NCI-H69 (cell line): ENCODE measurements at places on chromosomes 12 and 14.

- peak; percentile 67 for DNase-seq
Observed at GRCh38 chr12:91370086-91370868, 187.7 kb upstream of the DCN start.

DNA sequence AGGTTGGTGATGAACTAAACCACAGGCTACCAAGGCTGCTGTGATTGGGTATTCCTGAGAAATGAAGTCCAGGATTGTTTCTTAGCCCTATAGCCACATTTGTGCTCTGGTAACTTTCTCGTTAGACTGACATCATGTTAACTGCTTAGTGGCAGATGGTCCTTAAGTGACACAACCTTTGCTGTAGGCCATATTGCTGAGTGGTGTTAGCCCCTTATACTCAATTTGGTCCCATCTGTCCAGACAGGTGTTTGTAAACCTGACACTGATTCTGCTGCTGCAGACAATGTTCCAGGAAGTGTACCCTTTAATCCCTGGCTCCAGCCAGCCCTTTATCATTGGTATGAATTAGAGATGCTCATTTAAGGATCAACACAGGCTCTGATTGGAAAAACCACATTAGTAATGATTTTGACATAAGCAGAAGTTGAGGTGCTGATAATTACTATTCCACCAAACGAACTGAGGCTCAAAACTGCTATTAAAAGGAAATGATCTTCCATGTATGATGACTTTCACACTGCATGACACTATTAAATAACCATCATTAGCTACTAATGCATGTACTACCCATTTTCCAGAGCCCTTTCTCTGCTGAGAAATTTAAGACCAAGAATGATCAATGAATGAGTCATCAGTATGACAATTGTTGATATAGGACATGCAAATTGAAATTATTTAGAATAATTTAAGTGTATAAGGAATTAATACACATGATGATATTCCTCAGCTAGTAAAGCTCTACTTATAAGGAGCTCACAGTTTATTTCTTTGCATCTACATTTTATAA is 3.6 kb upstream of the SSTR1 start:
- DNase-seq = peak; percentile 92

GRCh38 chr14:77264466-77265186 is 6.4 kb downstream of the NGB start:
- no peak for DNase-seq

- peak; percentile 42 for DNase-seq
Observed at GRCh38 chr14:54591461-54591860, 24.5 kb downstream of the SAMD4A start.

- DNase-seq = no peak
Observed at GRCh38 chr14:84323450-84323849, 1206.5 kb upstream of the FLRT2 start.

DNA sequence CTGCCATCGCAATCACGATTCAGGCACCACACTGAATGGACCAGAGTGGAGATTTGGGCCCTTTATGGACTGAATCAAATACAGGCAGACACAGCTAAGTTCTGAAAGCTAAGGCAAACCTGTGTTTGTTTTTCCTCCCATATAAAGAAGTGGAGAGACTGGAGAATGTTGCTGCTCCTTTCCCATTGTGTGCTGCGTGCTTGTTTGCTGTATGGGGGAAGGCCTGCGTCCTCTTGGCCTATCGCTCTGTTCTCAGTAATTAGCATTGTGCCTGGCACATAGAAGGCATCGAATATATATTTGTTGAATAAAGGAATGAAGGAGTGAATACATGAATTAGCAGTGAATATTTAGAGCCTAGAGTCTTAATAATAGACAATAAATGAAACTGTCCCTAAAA is 12.4 kb downstream of the ST8SIA1 start:
- DNase-seq = peak; percentile 1

GRCh38 chr14:101562659-101563351 is 1.5 kb downstream of the DIO3 start:
- peak; percentile 12 for DNase-seq

DNA sequence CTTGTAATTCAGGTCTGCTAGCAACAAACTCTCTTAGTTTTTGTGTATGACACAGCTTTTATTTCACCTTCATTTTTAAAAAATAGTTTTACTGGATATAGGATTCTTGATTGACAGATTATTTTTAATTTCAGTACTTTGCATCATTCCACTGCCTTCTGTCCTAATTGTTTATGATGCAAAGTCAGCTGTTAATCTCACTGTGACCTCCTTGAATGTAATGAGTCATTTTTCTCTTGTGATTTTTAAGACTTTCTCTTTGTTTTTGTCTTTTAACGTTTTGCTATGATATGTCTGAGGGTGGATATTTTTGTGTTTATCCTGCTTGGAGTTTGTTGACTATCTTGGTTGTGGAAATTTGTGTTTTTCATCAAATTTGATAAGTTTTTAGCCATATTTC is 126.3 kb upstream of the FBXO33 start:
- DNase-seq = no peak

DNA sequence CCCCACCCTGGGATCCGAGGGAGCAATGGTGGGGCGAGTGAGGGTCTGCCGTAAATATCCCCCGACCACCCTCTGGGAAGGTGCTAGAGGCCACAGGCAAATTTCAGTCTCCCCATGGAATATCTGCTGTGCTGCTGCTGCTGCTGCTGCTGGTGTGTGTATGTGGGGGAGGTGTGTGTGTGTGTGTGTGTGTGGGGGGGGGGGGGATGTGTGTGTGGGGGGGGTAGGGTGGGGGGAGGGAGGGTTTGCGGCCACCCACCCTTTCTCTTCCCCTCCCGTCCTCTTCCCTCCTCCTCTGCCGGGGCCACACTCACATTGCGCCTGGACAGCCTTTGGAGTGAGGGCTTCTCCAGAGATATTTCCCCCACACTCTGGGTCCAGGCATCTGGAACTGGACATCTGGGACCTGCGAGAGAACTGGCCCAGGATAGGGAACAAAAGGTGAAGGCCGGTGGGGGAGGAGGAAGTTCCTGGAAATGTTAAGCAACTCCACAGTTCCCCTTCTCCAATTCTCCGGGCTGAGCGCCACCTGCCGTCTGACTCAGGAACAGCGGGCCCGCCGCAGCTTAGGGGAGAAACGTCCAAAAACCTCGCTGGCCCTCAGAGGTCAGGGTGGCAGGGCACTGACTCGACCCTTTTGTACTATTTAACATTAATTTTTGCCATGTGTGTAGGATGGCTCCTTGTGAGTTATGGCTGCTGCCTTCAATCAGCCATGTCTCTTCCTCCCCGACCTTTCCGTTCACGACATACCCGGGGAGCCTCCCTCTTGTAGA is at the start of gene C1RL:
Gene C1RL (minus strand): TSS at position 419 of the 776 bp plus-strand sequence. CDS start 34 bp downstream, at position 385.
- DNase-seq = peak; percentile 91

DNA sequence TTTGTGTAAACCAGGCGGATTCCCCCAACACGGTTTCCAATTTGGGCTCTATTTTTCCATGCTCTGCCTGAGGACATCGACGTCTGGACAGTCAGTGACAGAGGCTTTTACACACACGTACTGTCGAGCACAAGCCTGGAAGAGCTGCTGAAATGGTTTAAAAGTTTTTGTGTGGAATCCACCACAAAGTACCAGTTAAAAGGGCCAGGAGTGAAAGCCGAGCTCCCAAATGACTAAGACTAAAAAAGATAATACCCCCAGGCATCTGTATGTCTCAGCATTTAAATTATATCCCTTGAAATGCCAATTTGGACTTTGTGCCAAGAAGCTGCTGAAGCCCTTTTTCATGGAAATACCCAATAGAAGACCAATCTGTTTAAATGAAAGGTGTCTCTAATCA is 173.2 kb downstream of the EGLN3 start:
- peak; percentile 6 for DNase-seq

DNA sequence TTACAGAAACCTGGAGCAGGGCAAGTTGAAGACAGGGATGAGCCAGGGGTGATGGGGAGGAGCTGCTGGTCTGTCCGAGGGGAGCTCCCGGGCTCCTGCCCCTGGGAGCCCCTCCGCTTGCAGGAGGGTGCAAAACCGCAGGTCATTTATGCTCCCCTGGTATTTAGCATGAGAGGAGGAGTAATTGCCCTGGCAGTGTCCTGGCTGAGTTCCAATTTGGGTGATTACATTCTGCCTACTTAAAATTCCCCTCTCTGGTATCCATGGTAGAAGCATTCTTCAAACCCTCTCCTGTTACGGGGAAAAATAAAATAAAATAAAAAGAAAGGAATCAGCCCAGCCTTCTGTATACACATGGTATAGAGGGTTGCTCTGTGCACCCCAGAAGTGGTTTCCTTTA is 61.7 kb upstream of the VRK1 start:
- peak; percentile 79 for DNase-seq

- DNase-seq = no peak
Observed at GRCh38 chr14:74953686-74954085, 1.7 kb downstream of the PGF start.

GRCh38 chr12:102848832-102849231 is 68.2 kb downstream of the PAH start:
- DNase-seq = no peak

GRCh38 chr12:59886131-59886733 is 290.4 kb downstream of the SLC16A7 start:
- no peak for DNase-seq

- DNase-seq = no peak
Observed at GRCh38 chr12:57515934-57516541, 4.3 kb downstream of the DDIT3 start.

GRCh38 chr14:104563742-104564615 is 15.6 kb upstream of the C14orf180 start:
- DNase-seq = peak; percentile 68

DNA sequence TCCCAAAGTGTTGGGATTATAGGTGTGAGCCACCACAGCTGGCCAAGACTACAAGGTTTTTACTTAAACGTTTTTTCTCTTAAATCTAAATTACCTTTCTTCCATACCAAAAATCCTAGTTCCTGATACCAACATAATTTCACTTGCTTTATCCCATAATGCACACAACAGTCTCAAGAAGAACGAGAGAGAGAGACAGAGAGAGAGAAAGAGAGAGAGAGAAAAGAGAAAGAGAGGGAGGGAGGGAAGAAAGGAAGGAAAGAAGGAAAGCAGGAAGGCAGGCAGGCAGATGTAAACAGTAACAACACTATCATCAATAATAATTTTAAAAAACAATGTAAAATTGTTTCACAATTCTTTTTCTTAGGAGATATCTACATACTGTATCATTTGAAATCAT is 118.4 kb downstream of the BTG1 start:
- DNase-seq = no peak

DNA sequence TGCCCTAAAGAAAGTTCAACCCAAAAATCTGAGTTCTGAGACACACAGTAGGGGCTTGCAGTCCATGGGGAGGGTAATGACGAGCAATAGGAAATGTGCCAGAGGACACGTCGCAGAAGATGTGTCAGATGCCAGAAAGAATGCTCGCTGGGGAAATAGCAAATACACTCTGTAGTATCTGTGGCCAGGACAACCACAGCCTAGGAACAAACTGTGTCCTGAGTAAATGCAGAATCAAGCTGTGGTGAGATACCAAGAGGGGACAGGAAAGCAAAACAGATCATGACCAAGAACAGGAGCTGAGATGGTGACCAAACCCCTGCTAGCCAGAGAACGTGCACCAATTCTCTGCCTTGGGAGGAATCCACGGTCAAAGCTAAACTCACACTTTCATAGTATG is 9.1 kb downstream of the CRACR2A start:
- DNase-seq = no peak

GRCh38 chr12:131197490-131197889 is 243.8 kb downstream of the ADGRD1 start:
- DNase-seq = no peak

DNA sequence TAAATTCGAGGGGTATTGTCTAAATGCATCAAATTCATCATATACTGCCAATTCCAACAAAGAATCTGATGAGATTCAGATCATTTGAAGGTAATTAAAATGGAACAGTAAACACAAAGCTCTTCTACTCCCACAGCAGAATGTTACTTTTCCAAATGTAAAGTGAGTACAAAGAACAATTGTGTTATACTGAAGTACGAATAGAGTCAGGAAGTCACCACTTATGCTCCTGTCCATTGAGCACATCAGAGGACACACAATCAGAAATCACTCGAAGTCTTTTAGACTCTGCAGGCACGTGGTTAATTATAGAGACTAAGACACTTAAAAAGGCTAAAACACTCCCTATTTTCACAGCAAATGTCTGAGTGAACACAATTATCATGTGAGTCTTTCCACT is 388.5 kb upstream of the MIS18BP1 start:
- DNase-seq = no peak

GRCh38 chr12:3542911-3543310 is 51.9 kb downstream of the PRMT8 start:
- DNase-seq = peak; percentile 27

- no peak for DNase-seq
Observed at GRCh38 chr12:3160081-3160480, 82.9 kb downstream of the TSPAN9 start.

DNA sequence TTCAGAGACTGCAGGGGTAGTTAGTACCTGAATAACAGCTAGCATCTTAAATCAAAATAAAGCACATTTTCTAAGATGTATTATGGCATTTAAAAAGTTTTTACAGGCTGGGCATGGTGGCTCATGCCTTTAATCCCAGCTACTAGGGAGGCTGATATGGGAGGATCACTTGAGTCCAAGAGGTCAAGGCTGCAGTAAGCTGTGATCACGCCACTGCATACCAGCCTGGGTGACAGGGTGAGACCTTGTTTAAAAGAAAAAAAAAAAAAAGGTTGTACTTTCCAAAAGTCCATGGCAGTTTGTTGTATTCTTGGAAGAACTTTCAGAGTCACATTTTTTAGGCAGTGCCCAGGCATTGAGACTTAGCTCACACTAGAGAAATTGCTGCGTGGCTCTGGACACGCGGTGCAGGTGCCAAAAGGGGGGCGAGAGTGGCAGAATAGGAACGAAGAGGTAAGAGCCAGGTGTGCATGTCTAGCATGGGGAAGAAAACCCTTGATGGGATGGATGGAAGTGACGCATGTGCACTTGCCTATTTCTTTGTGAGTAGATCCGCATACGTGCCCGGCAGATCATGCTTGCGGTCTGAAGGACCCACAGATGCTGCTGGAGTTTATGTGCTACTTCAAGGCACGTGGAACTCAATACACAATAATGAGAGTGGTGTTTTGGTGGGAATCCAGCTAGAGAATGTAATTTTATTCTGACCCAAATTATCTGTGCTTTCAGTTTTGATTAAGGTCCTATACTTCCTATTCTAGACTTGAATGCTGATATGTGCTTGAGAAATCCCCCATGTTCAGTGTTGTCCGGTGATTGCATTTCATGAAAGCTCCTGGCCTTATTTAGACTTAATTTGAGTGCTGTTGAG is 11.9 kb downstream of the ANKRD13A start:
- no peak for DNase-seq

DNA sequence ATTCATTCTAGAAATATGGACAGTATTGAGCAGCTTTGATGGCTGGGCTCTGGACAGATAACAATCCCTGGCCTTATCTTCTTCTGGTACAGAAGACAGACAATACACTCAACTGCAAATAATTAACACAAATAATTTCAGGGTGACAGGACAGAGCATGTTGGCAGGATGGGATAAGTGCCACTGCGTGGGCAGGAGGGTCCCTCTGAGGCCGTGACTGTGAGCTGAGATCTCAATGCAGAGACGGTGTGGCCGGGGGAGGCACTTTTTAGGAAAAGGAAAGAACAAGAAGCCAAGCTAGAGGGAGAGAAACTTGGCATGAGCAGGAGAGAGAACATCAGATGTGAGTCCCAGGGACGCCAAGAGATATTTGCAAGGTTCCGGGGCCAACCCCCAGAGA is 8.1 kb downstream of the SYNE3 start:
- DNase-seq = no peak
